Activated CD4-positive, alpha-beta T cell treated with anti-CD3 and anti-CD28 coated beads, Interleukin-2, amount 50 U/mL, for 48 hours (primary cell): ENCODE measurements at places on chromosomes 7 and 10.

DNA sequence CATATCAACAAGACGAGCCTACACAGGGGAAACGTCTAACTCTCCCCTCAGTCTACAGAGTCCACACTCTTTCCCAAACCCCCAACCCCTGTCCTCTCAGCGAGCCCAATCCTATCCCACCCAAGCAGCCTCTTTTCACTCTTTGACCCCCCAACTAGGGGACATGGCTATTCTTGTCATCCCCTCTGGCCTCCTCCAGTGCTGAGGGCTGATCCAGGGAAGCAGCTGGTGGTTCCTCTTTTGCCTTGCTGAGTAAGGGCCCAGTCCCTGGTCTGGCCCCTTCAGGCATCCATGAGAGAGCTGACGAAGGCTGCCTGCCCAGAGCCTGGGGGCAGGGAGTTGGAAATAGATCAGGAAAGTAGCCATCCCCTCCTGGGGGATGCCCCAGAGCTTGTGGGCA lies 6.4 kb downstream of the NOBOX start:
- DNase-seq, result no peak

DNA sequence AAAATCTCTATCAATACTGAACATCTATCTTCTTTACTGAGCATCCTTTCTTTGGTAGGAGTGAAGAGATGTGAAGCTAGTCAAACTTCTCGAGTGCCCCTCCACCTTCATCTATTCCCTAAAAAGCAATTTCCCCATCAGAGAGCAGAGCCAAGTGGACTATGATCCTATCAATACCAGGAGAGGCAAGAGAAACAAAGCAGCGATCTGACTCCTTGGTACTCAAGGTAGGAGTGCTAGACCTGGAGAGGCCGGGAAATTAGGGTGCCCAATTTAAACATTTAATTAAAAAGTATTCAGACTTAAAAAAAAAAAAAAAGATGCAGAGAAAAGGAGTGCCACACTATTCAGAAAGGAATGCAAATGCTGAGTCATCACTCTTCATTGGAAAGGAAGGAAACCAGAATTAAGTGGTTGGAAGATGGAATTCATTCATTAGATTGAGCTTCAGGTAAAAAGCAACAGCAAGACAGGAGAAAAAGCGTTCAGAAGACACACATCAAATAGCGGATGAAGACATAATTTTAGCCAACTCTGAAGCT lies 1.6 kb downstream of the TIAL1 start:
- DNase-seq, result no peak

DNA sequence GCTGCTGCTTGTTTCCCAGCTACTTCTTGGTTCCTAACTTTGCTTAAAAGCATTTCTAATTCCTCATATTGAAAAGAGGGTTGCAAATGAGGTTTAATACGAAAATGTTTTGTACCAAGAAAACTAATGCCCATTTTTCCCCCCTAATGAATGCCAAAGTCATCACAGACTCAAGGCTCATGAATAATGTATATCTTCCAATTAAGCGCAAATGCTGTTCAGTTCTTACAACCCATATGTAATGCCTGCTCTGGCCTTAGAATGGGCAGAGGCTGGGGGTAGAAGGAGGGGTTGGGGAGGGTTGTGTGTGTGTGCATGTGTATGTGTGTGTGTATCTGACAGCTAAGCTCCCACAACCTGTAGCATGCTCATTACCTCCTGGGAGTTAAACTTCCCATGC lies 901.7 kb downstream of the KCNMA1 start:
- DNase-seq, result no peak

DNA sequence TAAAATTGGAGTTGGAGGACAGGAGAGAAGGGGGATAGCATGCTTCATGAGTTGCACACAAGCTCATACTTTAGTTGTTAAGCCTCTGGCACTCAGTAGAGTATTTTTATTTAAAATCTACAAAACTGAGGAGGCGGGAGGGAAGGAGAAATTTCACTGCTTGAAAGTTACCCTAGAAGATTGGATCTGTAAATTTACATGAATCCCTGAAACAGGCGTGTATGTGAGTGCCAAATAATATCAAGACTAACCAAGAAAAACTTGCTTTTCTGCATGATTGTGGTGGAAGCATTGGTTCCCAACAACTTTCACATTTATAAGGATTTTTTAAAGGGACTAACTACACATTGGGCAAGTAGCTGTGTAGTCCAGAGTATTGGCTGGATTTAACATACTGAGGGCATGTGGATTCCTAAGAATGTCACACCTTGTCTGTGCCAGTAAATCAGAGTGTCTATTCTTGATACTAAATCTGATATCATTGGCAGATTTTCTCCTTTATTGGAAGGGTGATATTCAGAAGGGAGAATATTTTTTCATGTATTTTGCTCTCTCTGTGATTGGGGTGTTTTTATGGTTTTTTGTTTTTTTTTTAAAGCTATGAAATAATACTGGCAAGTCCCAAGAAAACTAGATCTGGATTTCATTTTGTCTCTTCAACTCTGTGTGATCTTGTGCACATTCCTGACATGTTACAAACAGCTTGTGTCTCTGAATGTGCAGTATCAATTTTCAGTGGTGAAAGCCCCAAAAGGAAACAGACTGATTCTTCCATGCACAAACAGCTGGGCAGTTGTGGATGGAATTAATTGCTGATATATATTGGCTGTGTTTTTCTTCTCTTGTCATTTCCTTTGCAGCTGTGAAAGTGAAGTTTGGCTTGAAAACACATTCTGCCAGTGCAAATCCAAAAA lies 67.2 kb downstream of the ADD3 start:
- DNase-seq, result no peak

DNA sequence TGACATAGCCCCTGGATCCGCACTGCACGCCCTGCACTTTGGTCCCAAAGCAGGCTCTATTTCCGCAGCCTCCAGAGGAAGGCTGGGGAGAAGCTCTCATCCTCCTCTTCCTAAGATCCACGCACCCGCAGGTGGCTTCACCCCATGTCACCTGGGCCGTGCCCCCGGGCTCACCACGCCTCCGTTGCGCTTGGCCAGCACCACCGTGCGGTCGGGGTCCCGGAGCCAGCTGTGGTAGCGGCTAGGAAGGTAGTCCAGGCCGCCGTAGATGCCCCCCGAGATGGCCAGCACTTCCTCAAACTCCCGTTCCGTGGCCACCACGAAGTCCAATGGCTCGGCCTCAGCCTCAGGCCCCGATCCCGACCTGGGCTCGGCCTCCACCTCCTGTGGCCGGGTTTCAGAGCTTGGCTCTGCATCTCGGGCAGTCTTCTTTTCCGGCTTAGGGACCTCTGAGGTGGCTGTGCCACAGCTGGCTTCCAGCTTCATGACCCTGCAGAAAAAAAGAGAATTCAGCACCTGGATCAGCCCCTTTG lies 5.7 kb downstream of the NAT16 start:
- DNase-seq, result no peak

DNA sequence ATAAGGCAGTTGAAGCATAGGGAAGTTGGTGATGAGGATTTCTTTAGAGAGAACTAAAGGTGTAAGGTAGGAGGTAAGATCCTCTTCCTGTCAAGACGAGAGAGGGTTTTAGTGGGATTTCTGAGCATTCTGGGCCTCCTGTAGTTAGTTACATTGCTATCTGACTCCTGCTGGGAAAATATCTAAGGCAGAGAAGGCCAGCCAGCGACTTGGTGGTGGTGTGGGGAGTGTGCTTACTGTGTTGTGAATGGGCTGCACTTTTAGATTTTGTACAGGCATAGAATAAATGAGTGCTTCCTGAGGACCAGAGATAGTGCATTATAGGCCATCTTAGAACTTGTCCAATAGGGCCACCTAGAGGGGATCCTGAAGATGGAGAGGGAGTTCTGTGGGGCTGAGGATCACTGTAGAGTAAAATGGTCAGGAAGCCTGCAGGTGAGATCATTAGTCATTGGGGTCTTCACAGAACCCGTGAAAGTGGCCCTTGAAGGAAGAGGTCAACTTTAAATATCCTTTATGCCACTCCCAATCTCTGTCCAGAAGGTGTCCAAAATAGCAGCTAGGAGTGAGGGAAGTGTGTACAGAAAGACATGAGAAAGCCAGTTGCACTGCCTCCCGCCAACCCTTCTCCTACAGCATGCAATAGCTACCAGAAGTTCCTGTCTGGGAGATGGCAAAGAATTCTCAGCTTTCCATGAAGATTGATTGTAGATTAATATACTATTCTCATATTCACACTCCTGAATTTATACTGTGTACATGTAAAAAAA lies 266.6 kb downstream of the POLR1F start:
- no peak for DNase-seq

- DNase-seq, result no peak
Measured at GRCh38 chr7:54397836-54398612, 144.2 kb upstream of the VSTM2A start.

DNA sequence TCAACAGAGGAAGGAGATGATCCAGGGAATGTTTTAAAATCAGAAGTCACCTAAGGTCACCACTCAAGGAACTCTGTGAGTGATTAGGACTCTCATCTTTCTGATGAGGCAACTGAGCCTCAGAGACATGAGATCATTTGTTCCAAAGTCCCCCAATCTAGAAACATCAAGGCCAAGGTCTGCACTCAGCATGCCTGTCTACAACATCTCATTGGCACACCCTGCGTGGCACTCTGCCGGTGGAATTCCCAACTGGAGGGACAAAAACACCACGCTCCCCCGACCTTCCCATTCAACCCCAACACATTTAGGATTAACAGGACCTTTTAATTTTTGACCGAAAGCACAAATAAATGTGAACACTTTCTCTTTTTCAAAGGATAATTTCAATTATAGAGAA lies 31.4 kb downstream of the CPXM2 start:
- no peak for DNase-seq

GRCh38 chr10:132972149-132972985 lies 30.0 kb upstream of the CFAP46 start:
- no peak for DNase-seq

GRCh38 chr7:17988858-17989257 lies 38.8 kb downstream of the PRPS1L1 start:
- DNase-seq, result no peak

GRCh38 chr10:115628616-115629015 lies 535.5 kb downstream of the ATRNL1 start:
- no peak for DNase-seq

GRCh38 chr7:86768394-86768793 lies 124.7 kb downstream of the GRM3 start:
- no peak for DNase-seq

- DNase-seq, result peak; percentile 61
Measured at GRCh38 chr7:75842836-75843446, 29.3 kb upstream of the CCL24 start.

DNA sequence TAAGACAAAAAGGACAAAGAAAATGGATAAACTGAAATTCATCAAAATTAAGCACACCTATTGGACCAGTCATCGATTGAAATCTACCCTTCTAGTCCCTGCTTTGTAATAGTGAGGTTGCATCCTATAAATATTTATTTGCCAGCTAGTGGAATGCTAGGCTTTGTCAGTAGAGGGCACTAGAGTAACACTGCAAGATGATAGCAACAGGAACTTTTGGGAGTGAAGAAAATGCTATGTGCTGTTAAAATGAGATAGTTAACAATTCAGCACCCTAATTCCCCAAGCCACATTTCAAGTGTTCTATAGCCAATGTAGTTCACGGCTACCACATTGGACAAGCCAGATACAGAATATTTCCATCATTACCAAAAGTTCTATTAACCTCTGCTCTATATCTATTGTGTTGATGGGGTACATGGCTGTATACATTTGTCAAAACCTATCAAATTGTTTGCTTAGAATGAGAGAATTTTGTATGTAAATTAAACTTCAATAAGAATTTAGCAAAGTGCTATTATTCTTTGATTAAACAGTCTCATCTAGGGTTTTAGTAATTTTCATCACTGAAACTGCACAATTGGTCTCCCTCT lies 69.8 kb downstream of the LSMEM1 start:
- DNase-seq, result no peak

GRCh38 chr10:117596706-117597105 lies 54.2 kb downstream of the EMX2 start:
- no peak for DNase-seq

DNA sequence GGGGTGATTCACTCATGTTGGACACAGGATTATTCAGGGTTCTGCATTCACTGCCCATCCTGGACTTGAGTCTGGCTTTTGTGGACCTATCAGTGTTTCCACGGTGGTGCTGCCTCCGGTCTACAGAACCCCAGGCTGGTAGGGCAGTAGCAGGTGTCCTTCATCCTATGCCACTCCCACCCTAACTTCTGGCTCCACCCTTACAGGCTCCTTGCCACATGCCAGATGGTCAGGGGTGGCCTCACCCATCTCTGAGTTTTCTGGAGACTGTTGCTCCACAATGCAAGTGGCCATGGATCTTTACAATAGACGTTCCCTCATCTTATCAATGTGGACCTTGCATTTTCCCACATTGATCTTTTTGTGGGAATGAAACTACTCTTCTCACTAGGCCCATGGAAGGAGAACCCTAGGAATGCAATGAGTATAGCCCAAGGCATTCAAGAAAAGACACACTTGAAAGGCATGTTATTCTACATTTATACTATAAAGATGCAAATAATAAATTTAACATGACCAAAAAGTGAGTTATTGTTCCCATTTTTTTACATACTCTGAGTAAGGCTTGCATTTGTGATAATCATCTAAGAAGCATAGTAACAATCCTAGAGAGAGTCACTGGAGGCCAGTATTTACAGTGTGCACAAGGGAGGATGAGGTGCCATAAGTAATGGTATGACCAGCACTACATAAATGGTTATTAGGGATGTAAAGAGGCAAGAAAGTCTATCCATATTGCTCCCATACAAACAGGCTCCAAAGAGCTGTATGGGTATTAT lies 57.4 kb upstream of the ADO start:
- no peak for DNase-seq

DNA sequence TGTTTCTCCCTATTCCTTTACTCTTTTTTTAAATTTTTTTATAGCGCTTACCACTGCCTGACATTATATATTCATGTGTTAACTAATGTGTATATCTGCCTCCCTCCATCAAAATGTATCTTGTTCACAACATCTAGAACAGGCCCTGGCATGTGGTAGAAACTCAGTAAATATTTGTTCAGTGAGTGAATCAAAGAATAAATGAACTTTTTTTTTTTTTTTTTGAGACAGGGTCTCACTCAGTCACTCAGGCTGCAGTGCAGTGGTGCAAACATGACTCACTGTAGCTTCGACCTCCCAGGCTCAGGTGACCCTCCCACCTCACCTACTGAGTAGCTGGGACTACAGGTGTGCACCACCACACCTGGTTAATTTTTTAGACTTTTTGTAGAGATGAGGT lies 7.5 kb upstream of the CALD1 start:
- no peak for DNase-seq

GRCh38 chr7:106863274-106863997 lies 1.6 kb upstream of the PIK3CG start:
- no peak for DNase-seq

DNA sequence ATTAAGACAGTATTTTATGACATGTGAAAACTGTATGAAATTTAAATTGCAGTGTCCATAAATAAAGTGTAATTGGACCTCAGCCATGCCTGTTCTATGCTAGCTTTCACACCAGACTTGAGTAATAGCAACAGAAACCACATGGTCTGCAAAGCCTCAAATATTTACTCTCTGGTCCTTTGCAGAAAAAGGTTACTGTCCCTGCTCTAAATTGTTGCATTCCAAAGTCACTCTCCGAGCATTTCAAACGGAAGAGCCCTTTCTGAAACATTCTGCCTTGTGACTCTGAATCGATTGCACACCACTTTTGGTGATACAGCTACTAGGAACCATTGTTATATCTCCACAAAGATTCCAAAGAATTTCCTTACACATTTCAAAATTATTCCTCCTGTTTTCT lies 81.0 kb upstream of the STK17A start:
- no peak for DNase-seq

GRCh38 chr10:128180843-128181242 lies 54.6 kb upstream of the MKI67 start:
- DNase-seq, result peak; percentile 27

- DNase-seq, result no peak
Measured at GRCh38 chr7:115354925-115355324, 433.0 kb downstream of the MDFIC start.
